Stimulated activated CD4-positive, alpha-beta T cell treated with anti-CD3 and anti-CD28 coated beads, TNF-alpha, amount 100 ng/mL, for 48 hours (primary cell): ENCODE measurements at places on chromosomes 6 and 20.

GRCh38 chr20:45835329-45835765 is 1.7 kb downstream of the SNX21 start:
- no peak for DNase-seq

GRCh38 chr6:82908661-82909060 is 157.0 kb downstream of the UBE3D start:
- DNase-seq: no peak

DNA sequence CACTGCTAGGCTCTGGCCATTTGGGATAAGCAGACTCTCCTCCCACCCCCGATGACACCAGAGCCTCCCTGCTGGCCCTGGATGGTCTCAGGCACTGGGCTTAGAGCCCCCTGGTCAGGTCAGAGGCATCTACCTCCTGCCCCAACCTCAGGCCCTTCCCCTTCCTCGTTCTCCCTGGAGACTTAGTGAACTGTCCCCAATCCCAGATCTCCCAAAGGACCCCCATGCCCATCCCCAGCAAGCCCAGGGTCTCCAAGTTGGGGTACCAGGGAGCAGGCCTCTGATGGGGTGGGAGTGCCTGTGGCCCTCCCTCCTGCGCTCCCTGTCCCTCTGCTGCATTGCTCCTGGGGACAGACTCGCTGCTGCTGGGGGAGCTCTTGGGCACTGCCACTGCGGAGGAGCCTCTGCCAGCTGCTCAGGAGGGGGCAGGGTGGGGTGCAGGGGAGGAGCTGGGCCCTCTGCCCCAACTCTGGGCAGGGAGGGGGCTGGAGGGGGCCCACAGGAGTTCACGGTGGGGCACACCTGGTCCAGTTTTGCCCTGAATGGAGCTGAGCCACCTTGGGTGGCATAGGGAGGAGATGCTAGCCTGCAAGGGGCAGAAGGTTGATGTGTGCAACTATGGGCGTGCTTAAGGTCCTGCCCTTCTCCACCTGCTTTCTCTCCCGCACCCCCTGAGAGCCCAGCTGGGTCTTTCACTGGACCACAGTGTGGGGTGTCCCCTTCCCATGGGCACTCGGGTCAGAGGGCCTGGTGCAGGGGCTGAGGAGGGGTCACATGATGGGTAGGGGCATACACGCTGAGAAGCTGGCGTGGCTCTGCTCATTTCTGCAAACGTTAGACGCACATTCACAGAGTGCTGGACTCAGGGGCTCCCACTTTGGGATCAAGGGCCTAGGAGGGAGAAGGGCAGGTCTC is 40.4 kb downstream of the SPDEF start:
- DNase-seq: no peak

GRCh38 chr6:6784514-6785162 is 196.1 kb downstream of the LY86 start:
- DNase-seq: no peak

DNA sequence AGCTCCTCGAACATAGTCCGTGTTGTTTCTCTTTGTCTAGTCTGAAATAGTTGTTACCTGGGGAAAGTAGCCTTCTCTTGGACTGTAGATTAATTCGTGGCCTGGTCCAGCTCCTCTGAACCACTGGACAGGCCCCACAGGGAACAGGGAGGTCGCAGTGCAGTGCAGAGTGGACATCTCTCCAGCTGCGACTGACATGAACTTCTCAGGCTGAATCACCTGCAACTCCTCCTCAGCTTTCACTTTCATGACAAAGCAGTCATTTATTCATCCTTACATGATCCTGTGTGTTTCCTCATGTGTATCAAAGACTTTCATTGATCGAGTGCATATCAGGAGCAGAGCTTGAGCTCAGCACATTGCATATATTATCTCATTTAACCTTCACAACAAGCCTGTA is 19.1 kb upstream of the SIRPG start:
- DNase-seq: no peak

DNA sequence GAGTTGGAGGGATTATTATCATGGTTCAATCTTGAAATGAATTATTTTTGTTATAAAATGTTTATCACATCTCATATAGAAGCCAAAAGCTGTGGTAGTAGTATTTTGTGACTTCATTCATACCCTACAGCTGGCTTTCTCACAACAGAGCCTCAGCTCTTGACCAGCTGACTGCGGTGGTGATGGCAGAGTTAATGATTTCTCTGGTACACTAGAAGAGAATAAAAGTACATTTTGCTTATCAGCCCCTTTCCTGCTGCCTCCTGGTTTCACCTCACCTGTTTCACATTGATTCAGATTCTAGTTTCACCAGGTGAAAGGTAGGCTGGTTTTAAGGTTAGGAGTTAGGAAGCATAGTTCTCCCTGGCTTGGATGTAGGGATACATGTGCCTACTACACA is 55.7 kb downstream of the AFG1L start:
- no peak for DNase-seq

GRCh38 chr6:15465212-15465611 is 197.6 kb downstream of the DTNBP1 start:
- DNase-seq: no peak

- no peak for DNase-seq
These were observed 204.8 kb downstream of the OTOR start for GRCh38 chr20:16952965-16953364.

GRCh38 chr20:40511478-40511877 is 177.6 kb downstream of the MAFB start:
- no peak for DNase-seq

DNA sequence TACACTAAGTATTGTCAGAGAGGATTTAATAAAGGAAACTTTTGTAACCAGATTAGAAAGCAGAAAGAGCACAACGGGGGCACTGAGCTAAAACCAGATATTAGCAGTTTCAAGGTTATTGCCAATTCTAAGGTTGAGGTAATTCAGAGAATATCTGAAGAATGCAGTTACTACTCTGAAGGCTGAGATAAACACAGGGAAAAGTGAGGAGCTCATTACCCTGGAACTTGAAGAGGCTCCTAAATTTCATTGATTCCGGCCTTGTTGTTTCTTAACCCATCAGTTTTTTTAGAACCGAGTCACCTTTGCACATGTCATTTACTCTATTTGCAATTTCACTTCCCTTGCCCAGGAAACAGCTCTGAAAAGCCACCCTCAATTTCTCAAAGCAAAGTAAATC is 72.4 kb upstream of the BTBD3 start:
- DNase-seq: no peak

DNA sequence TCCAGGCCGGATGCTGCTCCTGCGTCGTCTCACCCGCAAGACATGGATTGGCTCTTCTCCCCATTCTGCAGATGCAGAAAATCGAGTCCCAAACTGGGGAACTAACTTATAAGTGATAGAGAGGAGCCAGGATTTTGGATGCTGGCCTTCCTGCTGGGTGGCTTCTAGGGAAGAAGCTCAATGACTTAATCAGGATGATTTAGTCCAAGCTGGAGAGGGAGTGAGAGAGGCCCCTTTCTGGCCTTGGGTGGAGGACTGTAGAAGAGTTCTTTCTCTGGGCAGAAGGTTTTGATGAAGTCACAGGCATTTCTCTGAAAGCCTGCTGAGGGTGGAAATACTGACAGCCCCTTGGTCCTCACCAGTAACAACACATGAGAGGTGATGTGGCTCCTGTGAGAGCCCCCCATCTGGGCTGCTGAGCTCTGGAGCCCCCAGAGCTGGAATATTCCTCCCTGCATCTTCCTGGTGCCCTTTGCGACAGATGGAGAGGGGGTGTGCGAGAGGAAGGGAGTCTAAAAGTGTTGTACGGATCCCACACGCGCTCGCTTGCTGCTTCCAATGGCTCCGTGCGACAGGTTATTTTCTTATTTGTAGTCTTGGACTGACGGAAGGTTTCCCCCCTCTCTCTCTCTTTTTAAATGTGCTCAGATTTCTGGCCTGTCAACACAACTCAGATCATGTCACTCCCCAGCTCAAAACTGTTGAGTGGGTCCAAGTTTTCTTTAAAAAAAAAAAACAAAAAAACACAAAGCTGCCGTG is 3.5 kb downstream of the SIRPA start:
- no peak for DNase-seq

DNA sequence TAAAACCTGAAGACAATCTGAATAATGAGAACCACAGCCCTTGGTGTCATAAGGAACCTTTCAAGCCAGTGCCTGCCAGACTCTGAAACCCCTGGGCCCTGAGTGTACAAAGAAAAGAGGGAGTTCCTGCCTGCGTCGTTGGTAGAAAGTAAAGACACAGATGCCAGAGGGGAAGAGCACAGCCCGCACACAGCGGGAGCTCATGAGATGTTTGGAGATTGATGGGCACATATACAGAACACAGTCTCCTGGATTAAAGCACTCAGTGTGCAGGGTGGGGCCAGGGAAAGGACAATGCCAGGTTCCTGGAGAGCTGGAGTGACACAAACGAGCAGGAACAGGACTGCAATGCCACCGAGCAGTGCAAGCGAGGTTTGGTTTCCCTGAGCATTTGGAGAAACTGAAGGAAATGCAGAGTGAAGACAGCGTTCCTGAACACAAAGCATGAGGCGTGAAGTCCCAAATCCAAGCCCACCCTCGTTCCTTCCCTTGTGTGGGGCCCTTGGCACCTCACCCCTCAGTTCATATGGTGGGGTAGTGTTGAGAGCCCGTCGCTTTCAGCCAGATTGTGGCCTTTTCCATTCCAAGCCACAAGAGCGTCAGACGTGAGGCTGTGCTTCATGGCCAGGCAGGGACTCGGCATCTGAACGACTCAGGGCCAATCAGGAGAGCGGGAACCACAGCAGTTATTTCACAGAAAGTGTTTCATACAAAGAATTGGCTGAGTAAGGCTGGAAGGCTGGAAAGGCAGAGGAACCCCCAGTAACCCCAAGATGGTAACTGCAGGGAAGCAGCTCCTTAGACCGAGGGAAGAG is 41.0 kb upstream of the RPS6KA2 start:
- no peak for DNase-seq

- no peak for DNase-seq
These were observed 409.9 kb upstream of the MARCKS start for GRCh38 chr6:113447088-113447831.

- no peak for DNase-seq
These were observed 257.2 kb upstream of the EPHA7 start for GRCh38 chr6:93676581-93676980.

- DNase-seq: no peak
These were observed 437.2 kb downstream of the BCKDHB start for GRCh38 chr6:80543598-80544222.

DNA sequence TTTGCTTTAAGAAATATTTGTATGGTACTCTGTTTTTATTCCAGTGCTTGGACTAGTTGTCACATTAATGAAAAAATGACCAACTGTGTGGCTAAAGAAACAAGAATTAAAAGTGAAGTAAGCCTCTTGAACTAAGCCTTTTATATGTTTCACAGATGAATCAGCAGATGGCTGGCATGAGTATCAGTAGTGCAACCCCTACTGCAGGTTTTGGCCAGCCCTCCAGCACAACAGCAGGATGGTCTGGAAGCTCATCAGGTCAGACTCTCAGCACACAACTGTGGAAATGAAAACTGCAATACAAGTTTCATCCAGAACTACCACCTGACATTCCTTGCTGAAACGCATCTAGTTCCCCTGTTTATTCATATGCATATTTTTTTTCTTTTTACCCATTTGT is 96.8 kb downstream of the B3GAT2 start:
- DNase-seq: no peak

- no peak for DNase-seq
These were observed 130.5 kb downstream of the MYB start for GRCh38 chr6:135311446-135312200.

DNA sequence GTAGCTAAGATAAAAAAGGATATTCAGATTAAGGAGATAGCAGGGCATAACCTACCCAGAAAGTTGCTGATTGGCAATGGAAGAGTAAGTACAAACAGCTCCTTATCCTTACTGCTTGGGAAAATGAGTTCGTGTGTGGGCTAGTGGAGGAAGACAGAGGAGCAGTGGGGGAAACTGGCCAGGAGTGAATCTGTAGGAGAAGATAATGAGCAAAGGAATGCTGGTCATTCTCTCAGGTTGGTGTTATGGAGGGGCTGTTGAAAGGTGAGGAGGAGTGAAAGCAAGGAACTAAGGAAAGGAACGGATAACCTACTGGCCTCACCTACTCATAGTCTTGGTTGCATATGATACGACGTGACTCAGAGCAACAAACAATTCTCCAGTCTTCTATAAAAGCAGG is 7.3 kb upstream of the GJB7 start:
- DNase-seq: no peak

- DNase-seq: no peak
These were observed 78.5 kb upstream of the ASF1A start for GRCh38 chr6:118815495-118815894.

GRCh38 chr6:31204751-31205145 is 34.3 kb upstream of the POU5F1 start:
- no peak for DNase-seq

DNA sequence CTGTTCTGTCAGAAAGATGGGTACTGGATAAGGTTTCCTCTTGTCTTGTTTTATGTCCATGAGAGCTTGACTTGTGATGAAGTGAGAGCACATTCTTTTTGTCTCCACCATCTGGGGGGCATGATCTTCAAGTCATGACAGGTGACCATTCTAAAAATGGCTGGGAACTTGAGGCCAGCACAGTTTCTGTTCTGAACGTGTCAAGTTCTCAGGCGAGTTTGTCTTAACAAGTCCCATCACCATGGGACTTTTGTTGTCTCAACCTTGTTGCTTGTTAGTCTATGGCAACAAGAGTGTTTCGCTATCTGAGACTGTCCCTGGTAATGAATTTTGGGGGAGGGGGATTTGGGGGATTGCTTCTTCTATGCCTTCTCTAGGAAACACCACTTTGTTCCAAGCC is 25.6 kb upstream of the ENPP4 start:
- no peak for DNase-seq

GRCh38 chr20:21289651-21290050 is 13.5 kb upstream of the XRN2 start:
- DNase-seq: no peak

GRCh38 chr6:90436403-90436802 is 139.8 kb upstream of the BACH2 start:
- DNase-seq: no peak

- no peak for DNase-seq
These were observed 16.4 kb downstream of the GABRR1 start for GRCh38 chr6:89200706-89201215.

- no peak for DNase-seq
These were observed 43.1 kb downstream of the ERMARD start for GRCh38 chr6:169794317-169795055.

DNA sequence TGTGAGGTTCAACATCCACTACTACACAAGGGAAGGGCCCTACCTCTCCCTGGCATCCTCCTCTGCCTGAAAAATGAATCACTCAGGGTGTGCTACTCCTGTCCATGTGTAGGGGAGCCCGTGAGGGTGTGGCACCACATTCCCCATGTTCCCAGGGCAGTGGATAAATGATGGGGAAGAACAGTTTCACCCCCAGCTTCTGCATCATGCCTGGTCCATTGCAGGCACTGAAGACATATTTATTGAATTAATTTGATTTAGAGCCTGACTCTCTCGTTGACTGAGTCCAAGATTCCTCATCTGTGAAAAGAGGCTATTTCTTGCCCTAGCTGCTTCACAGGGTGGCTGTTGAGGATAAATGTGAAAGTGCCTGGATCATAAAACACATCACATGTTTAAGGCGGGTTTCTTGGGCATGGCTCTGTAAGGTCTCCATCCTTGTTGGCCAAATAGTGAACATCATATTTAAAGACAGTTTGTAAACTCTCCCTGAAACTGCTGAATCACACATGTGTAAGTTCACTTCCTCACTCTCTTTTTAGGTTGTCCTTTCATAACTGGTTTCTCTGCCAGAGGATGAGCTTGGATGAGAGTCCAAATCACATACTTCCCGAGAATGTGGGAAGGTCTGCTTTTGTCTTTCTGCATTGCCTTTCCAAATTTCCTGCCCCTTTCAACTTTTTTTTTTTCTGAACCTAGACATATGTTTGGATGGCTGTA is 79.7 kb upstream of the FYN start:
- no peak for DNase-seq
